H54 (cell line): ENCODE measurements at places on chromosomes 12 and 14.

- DNase-seq = no peak
Measured at GRCh38 chr14:59358102-59358501, 107.1 kb downstream of the GPR135 start.

GRCh38 chr14:23351681-23352505 lies 794 bp downstream of the SLC22A17 start:
- DNase-seq = no peak

DNA sequence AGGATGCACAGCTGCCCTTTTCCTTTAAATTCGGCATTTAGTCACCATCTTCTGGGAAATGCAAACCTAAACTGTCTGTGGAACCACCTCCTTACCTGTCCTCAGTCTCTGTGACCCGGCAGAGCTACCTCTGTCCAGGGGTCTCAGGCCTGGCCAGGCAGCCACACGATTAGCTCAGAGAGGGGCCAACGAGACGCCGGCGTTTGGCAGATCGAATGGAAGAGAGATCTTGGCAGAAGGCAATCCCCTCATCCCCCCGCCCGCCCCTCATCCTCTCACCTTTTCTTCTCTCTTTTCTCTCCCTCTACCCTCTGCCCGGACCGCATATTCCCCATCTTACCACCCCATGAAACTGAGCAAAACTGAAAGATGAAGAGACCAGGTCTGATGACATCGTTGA lies 101.0 kb downstream of the PIWIL1 start:
- no peak for DNase-seq

- no peak for DNase-seq
Measured at GRCh38 chr12:24561882-24562770, 386.8 kb downstream of the BCAT1 start.

- DNase-seq = no peak
Measured at GRCh38 chr12:79691511-79692248, 916 bp upstream of the PAWR start.

GRCh38 chr12:102993537-102993936 lies 36.1 kb downstream of the ASCL1 start:
- DNase-seq = no peak

DNA sequence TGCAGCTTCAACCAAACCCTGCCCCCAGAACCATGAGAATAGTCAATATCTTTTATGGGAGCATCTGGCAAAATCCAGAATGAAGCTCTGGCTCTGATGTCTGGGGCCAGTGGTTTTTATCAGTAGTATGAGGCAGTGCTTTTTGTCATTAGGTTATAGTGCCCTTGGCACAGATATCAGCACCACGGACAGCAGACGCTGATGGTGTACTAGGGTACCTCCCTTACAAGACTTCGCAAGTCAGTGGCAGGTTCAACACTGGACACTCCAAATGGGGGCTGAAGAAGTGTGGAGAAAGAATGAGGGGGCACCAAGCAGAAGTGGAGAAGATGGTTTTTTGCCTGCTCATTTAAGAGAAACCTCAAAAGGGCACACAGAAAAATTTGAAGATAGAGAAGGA lies 68.2 kb upstream of the E2F7 start:
- DNase-seq = no peak

DNA sequence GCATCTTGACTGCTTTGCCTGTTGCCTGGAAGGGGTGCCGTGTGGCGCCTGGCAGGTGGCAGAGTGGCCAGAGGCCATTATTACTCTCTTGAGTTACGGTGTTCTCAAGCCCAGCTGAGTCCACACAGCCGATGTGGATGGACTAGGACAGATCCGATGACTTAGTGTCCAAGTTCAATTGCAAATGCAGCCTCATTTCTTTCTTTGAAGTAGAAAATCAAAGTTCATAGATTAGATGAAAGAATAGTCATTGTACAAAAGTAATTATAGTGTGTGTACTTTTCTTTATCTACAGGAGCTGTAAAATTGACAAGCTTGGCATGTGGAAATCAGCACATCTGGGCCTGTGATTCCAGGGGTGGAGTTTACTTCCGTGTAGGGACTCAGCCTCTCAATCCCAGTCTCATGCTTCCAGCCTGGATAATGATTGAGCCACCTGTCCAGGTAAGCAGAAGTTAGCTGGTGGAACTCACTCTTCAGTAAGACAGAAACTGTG lies 44.7 kb downstream of the ANKRD9 start:
- no peak for DNase-seq

DNA sequence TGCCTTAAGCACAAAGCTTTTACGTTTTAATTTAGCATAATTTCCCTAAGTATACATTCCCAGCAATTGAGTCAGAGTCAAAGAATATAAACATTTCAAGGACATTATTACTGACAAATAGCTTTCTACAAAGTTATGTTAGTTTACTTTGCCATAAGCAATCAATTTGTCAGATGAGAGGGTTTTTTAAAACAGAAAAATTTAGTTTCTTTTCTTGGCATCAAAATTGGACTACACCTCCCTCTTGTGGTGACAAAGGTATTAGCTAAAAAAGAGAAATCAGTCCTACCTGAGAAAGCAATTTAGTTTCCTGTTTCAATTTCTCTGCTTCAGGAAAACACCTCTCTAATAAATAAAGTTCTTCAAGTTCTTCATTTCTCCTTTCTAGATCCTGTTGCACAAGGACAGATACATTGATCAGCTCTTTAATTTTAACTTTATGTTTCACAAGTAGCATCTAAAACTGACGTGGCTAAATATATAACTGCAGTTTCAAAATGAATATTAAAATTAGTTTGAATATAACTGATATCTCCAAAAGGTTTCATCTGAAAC lies 39.9 kb downstream of the DNAI7 start:
- peak; percentile 8 for DNase-seq

DNA sequence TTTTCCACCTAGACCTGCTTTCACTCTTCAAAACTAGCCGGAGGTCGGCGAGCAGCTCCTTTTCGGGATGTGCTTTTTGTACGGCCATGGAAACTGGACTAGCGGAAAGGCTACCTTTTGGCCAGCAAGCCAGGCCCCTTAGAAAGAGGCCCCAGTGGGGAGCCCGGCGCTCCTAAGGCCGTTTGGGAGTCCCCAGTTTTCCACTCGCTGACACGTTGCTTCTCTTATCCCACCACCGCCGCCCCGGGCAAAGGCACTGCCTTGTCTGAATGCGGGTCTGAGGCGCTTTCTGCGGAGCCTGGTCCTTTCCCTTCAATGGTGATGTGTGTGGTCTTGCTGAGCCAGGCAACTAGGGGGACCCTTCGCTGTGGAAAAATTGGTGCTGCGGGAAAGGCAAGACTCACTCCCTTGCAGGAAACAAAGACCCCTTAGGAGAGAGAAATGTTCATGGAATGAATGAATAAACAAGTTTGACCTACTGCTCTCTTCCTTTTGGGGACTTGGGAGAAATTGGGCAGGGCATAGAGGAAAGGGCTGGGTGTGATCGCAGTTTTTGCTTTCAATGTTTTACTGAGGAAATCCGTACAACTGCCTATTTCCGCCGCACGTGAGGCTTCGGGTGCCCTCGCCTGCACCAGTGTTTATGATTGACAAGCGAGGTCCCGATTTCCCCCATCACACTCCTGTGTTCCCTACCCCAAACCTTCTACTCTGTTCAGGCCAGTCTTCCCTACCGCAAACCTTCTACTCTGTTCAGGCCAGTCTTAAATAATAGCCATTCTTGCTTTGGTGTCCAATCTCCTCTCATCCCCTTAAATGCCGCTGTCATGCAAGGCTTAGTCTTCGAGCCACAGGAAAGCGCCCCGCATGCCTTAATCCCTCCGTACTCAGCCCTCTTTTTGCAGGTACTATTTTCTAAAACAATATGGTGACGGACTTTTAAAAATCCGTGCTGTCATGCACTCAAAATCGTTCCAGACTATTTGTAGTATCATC lies 1.0 kb upstream of the SLC38A2 start:
- no peak for DNase-seq

DNA sequence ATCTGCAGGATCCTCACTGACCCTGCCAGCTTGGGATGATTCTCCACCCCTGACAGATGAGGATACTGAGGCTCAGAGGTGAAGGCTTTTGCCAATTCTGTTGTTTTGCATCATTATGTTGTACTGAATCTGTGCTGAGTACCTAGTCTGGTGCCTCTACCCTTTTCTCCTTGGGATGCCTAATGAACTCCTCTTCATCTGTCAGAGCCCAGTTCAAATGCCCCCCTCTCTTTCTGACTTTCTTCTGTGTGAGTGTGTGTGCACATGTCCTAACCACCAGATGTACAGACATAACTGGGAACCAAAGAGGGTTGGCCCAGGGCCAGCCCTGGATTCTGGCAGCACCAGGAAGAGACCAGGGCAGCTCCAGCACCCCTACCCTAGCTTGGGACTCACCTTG lies 22.8 kb downstream of the FOXN4 start:
- no peak for DNase-seq

GRCh38 chr12:121711361-121712189 lies 977 bp upstream of the TMEM120B start:
- no peak for DNase-seq

DNA sequence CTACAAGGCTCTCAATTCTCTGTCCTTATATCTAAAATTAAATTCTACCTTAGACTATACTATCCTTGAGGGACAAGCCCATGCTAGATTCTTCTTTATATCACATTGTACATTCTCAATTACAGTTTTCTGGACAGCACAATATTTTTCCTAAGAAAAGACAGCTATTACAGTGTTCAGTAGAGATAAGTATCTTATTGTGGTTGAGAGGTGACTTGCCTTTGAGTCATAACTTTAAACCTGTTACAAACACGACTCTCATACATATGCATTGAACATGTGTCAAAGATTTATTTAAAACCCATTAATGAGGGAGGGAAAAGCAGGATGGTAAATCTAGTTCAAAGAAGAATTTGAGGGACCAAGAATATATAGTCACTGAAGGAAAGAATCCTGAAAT lies 61.1 kb downstream of the TPH2 start:
- DNase-seq = no peak

- no peak for DNase-seq
Measured at GRCh38 chr14:105908481-105908911, 382.1 kb downstream of the TMEM121 start.

GRCh38 chr14:53929871-53930715 lies 26.5 kb downstream of the BMP4 start:
- DNase-seq = no peak

- DNase-seq = no peak
Measured at GRCh38 chr12:78249578-78249977, 418.9 kb downstream of the NAV3 start.

- DNase-seq = peak; percentile 42
Measured at GRCh38 chr12:101697930-101698799, 725 bp downstream of the CHPT1 start.

GRCh38 chr12:112140728-112141127 lies 15.4 kb downstream of the TRAFD1 start:
- no peak for DNase-seq

GRCh38 chr12:100251917-100252316 lies 15.0 kb downstream of the DEPDC4 start:
- no peak for DNase-seq

DNA sequence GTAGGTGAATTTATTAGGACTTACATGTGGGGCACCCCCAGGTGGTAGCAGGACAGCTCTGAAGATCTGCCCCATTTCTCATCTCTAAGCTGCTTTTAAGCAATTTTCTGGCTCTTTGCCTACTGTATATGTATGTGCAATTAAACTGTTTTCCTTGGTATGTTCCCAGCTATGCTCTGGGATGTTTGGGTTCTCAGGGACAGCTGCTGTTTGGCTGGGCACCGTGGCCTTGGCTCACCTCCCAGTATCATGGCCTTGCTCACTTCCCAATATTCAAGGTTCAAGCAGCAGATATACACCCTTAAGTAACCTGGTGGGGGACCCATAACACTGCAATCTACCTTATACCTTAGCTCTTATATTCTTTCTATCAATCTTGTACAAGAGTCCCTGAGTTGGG lies 53.7 kb upstream of the KITLG start:
- DNase-seq = no peak

GRCh38 chr12:39332661-39333175 lies 110.2 kb downstream of the KIF21A start:
- DNase-seq = no peak

DNA sequence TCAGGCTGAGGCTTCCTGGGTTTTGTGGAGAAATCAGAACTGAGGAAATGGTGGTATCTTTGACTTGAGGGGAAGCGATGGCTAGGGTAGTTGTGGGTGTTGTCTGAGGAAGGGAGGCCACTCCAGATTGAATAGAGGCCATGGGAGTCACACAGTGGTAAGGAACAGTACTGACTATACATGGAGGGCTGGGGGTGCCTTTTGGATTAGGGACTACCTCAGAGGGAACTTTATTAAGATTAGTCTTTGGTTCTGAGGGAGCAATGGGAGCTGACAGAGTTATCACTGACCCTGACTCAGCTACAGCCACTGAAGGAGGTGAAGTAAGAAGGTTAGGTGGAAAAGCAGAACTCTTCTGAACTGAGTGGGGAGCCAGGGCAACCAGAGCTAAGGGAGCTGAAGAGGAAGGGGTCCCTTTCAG lies 4.4 kb downstream of the NACA start:
- no peak for DNase-seq
